Liver (tissue), 10 donors: ENCODE measurements at places on chromosomes 6 and 20. TPM values are rescaled to one million over a fixed set of nuclear protein-coding genes. Genes with fewer than 3 reads are reported as not detected.

GRCh38 chr6:164020142-164020541, 605.6 kb downstream of the QKI start:
- no peak for DNase-seq

DNA sequence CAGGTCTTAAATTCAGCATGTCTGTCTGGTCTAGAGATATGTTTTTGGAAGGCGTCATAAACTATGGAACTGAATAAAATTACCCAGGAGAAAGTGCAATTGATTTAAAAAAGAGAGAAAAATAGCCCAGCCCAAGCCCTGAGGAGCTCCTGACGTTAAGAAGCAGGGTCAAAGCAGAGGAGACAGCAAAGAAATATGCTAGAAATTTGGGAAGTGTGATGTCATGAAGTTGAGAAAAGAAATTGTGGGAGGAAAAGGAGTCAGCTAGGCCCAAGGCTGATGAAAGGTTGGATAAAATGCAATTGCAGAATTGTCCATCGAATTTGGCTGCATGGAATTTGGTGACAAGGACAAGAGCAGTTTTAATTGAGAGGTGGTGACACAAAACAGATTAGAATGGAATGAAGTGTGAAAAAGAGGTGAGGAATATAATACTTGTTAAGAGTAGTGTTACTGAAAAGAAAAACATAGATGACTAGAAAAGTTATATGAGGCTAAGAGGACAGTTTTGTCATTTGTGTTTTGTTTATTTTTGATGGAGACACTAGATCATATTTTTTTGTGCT, 381.6 kb downstream of the LAMA2 start:
- no peak for DNase-seq

Gene PHF10
- polyA plus RNA-seq, result 10.2 TPM

- peak; percentile 80 for DNase-seq
Observed at GRCh38 chr20:58236612-58237317, 8.3 kb upstream of the ANKRD60 start.

DNA sequence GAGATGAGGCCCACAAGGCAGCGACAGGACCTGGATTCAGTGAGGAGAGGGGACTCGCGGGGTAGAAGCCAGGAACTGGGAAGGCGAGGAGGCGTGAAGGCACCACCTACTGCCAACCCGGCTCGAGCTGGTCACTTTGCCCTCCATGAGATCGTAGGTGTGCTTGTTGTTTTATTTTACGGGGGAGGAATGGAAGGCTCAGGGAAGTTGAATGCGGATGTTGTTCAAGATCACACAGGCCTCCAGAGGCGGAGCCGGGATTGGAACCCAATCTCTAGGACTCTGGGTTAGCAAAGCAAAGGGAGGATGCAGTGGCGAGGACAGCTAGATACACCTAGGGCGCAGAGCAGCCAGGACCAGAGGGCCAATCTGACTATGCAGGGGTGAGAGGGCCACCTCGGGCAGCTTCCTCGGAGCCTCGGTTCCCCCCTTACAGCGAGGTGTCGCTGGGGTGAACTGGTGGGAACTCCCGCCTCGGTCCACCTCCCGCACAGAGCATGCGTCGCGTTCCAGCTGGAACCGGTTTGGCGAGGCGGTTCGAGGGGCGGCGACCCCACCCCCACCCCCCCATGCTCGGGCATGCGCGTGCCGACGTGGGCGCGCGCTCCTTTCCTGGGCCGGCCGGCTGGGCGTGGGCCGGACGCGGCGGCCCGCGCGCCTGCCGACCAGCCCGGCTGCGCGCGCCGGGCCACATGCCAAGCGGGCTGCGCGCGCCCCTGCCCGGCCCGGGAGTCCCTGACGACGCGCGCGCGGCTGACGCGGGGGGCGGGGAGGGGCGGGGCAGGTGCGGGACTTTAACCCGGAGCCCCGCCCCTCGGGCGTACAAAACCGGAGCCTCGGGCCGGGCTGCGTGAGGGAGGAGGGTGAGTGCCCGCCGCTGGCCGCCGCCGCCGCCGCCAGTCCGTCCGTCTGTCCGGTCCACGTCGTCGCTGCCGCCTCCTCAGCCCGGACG, 80.4 kb upstream of the MYL9 start:
- DNase-seq, result peak; percentile 91

- DNase-seq, result no peak
Observed at GRCh38 chr20:50215101-50215690, 24.6 kb downstream of the CEBPB start.

GRCh38 chr6:79280756-79281155, 46.3 kb upstream of the HMGN3 start:
- DNase-seq, result no peak

Gene GLP1R
- polyA plus RNA-seq, result not detected

DNA sequence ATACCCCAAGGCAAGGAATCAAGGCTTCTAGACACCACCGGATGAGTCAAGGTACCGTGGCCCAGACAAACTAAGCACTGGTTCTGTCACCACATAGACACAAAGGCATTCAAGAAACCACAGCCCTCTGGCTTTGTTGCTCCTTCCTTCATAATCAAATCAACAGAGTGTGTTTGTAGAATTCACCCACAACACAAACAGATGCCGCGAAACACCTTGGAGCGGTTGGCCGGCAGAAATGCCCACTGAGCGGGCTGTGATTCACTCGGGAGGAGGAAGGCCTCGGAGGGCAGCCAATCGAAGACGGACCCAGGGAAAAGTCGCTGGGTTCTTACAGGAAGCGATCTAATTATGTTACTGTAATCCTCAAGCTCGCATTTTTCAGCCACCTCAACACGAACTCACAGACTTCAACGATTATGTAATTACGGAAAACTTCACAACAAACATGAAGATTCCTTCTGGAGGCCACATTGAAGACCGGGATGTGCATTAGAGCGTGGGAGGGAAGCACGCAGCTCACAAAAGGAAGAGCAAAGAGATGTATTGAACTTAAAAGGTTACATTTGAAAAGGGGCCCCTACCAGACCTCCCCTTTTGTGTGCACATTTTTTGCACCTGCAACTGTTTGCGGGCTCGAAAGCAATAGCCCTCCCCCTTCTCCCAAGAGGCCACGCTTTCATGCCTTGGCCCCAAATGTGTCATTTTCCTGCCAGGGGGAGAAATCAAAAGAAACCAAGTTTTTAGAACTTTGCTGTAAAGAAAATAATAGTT, 184.7 kb upstream of the PREP start:
- no peak for DNase-seq

Gene ATP6V1G2
- 0.35 TPM for polyA plus RNA-seq

GRCh38 chr6:126042001-126042419, 55.7 kb downstream of the TRMT11 start:
- DNase-seq, result no peak

Gene RALGAPB
- polyA plus RNA-seq, result 4.3 TPM

Gene TMEM74B
- polyA plus RNA-seq, result 0.76 TPM

GRCh38 chr6:18352001-18352400, 35.1 kb upstream of the RNF144B start:
- DNase-seq, result no peak

DNA sequence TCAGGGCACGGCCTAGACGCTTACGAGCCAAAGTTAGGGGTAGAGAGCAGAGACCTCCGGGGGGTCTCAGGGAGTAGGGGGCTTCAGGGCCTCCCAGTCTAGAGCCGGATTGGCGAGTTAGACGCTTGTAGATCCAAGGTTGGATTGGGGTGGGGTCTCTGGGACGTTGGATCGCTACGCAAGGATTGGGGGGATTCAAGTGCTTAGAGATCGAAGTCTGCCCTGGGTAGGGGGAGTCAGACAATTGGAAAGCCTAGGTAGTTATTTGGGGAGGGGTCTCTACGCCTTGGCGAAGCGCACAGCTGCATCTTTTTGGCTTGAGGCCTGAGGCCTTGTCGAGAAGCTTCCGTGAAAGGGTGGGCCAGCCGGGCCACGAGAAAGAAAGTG, 469 bp downstream of the STX16 start:
- no peak for DNase-seq

DNA sequence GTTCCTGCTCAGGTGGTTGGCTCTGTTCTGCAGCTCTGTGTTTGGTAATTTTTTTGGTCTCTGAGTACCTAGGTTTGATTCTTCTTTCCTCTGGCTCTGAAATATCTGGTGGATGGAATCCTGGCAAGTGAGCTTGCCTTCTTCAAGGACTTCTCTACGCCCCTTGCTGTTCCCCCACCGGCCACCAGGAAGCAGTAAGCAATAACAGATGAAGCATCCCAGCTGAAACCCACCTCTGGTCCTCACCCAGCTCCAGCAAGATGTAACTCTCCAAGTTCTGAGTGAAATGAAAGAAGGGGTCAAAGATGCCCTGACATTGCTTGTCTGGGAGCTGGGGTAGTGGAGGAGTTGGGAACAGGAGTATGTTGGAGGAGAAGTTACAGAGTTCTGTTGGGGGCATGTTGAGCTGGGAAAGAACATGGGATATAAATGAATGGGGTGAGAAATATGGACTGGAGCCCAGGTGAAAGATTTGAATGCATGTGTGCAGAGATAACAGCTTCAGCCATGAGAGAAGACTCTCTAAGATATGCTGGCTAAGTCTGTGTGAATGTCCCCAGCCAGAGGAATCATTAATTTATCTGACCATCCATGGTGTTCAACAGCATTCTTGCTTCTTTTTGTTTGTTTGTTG, 51.3 kb upstream of the GLP1R start:
- peak; percentile 50 for DNase-seq

- DNase-seq, result no peak
Observed at GRCh38 chr6:49082611-49083010, 380.4 kb downstream of the MMUT start.

GRCh38 chr20:38387953-38388352, 41.7 kb downstream of the LBP start:
- DNase-seq, result no peak

DNA sequence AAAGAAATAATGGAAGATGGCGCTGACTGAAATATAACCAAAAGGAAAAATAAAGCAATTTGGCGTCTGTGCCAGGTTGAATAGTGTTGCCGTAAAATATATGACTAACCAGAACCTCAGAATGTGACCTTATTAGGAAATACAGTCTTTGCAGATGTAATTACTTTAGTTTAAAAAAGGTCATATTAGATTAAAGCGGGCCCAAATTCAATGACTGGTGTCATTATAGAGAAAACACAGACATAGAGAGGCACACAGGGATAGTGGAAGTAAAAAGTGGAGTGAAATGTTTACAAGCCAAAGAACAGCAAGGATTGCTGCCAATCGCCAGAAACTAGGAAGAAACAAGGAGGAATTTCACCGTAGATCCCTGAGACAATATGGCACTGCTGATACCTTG, 521.2 kb downstream of the FRK start:
- no peak for DNase-seq

- DNase-seq, result no peak
Observed at GRCh38 chr6:148370176-148370575, 27.5 kb downstream of the SASH1 start.

Gene SYCP2
- polyA plus RNA-seq, result 0.35 TPM

Gene ZCCHC3
- 2.4 TPM for polyA plus RNA-seq

- DNase-seq, result no peak
Observed at GRCh38 chr6:135280375-135281136, 99.4 kb downstream of the MYB start.

GRCh38 chr6:52271852-52272460, 12.6 kb downstream of the MCM3 start:
- no peak for DNase-seq

Gene POU3F2
- polyA plus RNA-seq, result not detected

GRCh38 chr6:87756858-87757257, 54.8 kb upstream of the AKIRIN2 start:
- DNase-seq, result no peak

Gene CASP8AP2
- polyA plus RNA-seq, result 7.0 TPM

DNA sequence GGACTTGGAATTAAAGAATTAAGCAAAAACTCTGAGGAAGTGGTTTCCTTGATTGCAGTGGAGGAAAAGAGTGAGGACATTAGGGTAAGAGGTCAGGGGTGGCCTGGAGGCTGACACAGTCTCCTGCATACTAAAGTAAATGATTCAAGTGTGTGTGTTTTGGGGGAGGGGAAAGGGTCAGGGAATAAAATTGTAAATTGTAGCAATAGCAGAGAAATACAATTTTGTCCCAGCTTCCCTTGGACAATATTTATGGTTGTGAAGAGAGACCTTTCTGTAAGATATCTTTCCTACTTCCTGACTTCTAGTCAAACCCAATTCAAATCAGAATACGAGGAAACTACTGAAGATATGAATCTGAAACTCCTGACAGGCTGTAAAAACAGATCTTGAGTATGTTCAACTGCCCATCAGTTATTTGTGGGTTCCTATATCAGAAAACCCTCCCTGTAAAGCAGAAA, 143.4 kb upstream of the HMGN3 start:
- DNase-seq, result no peak

- no peak for DNase-seq
Observed at GRCh38 chr20:32473231-32474008, 111.7 kb downstream of the NOL4L start.

- no peak for DNase-seq
Observed at GRCh38 chr6:142523515-142524375, 221.9 kb downstream of the ADGRG6 start.

DNA sequence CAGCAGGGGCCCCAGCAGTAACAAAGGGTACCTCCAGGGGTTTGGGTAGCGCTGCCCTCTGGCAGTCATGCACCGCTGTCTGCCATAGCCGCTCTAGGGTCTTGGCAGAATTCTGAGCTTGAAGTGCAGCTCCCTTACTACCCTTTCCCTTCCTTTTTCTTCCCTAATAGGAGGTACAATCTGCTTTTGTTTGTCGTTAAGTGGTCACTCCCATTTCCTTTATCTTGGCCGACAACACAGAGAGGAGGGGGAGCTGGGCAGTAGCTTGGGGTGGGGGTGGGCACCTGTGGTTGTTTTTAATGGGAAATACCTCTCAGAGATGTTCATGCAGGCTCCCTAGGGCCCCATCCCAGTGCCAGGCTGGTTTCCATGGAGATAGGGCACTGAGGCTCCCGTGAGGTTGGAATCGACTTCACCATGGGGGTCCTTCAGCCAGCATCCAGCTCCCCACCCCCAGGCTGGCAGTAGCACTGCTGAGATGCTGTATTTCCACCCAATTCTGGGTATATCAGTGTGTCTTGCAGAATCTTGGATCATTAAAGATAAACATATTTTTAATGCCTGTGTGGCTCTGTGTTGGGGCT, 18.6 kb downstream of the CCDC167 start:
- DNase-seq, result no peak

Gene KCNB1
- polyA plus RNA-seq, result 3.4 TPM

DNA sequence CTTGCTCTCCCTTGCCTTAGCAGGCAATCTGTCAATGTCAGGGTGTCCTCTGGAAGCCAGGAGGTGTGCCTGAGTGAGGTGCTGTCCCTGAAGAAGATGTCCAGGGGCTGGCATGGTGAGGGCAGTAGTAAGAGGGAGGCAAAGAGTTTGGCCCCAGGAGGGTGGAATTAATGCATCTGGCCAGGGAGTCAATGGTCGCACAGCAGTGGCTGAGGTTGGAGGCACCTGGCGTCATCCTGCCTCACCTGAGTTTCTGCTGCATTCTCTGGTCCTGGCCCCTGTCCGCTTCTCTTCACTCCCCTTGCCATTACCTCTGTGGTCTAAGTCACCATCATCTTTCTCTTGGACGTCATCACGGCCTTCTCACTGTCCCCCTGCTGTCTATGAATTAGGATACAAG, 206.6 kb downstream of the ZMYND8 start:
- no peak for DNase-seq

- no peak for DNase-seq
Observed at GRCh38 chr6:4870821-4871494, 94.8 kb downstream of the CDYL start.

Gene C6orf118
- polyA plus RNA-seq, result not detected

GRCh38 chr6:170008294-170008785, 256.9 kb downstream of the ERMARD start:
- no peak for DNase-seq
